DMS79 treated with DMSO at 0.1 percent for 48 hours (cell line): ENCODE measurements at places on chromosomes 7 and 10.

- no peak for DNase-seq
Measured at GRCh38 chr7:135769005-135769802, 20.6 kb upstream of the FAM180A start.

- no peak for DNase-seq
Measured at GRCh38 chr7:2661602-2662272, 26.3 kb upstream of the AMZ1 start.

GRCh38 chr10:104067525-104067924 lies 18.2 kb downstream of the COL17A1 start:
- no peak for DNase-seq

- no peak for DNase-seq
Measured at GRCh38 chr7:42164881-42165428, 72.1 kb downstream of the GLI3 start.

DNA sequence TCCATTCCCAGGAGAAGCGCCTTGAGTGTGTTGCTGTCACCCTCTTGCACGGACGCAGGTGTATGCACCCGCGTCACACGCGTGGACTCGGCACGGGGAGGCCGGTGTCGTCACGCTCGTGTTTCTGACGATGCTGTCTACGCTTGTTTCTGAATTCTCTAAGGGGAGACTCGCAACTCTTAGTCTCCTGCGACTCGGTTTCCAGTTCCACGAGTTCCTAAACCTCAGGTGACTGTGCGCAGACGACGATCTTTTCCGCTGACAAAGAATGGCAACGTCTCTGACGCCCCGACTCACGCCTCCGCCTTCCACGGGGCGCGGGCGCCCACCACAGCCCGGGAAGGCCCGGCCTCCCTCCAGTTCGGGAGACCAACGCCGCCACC lies 579 bp downstream of the IDI1 start:
- DNase-seq, result no peak
